BJ (cell line): ENCODE measurements at places on chromosomes 16 and 17.
A peak's percentile ranks its signal among the peaks of the same experiment; 100 is the strongest.

- DNase-seq, result no peak
Observed at GRCh38 chr16:15932939-15933338, 16.5 kb upstream of the ABCC1 start.

- no peak for DNase-seq
Observed at GRCh38 chr16:5175266-5175665, 77.7 kb upstream of the EEF2KMT start.

DNA sequence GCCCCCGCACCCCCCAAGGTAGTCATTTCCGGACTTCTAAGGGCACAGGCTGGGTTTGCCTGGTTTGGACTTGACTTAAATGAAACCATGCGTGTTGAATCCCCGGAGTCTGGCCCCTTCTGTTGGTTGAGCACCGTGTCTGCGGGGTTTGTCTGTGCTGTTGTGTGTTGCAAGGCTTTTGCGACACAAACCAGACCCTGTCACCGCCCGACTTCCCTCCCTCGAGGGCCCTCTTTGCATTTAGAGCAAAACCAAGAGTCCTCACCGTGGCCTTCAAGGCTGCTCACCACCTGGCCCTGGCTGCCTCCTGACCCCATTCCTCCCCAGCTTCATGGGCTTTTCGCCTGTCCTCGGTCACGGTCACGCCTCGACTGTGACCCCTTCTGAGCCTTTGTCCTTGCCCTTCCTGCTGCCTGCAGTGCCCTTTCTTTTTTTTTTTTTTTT is 7.4 kb downstream of the CRISPLD2 start:
- no peak for DNase-seq

GRCh38 chr16:14486520-14487303 is 143.3 kb downstream of the PARN start:
- peak; percentile 85 for DNase-seq

DNA sequence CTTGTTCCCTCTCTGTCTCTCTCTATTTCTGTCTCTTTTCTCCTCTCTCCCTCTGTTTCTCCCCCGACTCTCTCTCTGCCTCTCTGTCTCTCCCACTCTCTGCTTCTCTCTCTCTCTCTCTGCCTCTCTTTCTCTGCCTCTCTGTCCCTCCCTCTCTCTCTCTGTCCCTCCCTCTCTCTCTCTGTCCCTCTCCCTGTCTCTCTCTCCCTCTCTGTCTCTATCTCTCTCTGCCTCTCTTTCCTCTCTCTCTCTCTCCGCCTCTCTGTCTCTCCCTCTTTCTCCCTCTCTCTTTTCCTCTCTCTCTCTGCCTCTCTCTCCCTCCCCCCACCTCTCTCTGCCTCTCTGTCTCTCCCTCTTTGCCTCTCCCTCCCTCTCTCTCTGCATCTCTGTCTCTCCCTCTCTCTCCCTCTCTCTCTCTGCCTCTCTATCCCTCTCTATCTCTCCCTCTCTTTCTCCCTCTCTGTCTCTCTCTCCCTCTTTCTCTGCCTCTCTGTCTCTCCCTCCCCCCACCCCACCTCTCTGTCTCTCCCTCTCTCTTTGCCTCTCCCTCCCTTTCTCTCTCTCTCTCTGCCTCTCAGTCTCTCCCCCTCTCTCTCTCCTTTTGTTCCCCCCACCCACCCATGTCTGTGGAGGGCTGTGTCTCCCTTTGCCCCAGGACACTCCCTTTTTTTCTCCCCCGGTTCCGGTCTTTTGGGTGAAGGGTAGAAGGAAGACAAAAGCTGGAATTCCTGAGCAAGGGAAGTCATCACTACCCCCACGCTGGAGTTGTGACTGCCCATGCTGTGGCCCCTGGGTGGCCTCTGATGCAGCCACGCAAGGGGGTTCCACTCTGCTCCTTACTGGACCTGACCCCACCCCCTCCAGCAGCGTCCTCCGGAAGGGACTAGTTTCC is 27.1 kb upstream of the MGAT5B start:
- DNase-seq, result no peak

- DNase-seq, result no peak
Observed at GRCh38 chr17:51166987-51167931, 1.0 kb downstream of the NME2 start.

- DNase-seq, result no peak
Observed at GRCh38 chr17:7794075-7794663, 39.8 kb upstream of the KDM6B start.

- DNase-seq, result no peak
Observed at GRCh38 chr17:75652341-75652740, 14.6 kb downstream of the RECQL5 start.
